ENCODE measurements at places on chromosomes 6 and 20.

GRCh38 chr20:59992526-59993084 lies 34.4 kb downstream of the CDH26 start:
- peak; percentile 67 for DNase-seq

GRCh38 chr6:150565945-150566344 lies 33.7 kb upstream of the PLEKHG1 start:
- DNase-seq = no peak

DNA sequence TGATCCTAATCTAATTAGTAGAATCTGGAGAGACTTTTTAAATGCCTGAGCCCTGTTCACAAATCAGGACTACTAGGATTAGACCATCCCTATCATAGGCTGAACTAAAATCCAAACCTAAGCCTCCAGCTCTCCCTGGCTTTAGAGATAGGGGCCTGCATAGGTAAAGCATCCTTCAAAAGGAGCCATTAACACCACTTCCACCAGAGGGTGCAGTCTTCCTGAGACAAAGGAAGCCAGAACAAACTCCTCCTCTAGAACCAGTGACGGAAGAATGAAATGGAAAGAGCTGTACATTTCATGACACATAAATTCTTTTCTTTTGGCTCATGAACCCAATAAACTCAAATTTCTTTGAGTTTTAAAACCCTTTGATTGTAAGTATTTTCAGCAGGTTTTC lies 291.2 kb upstream of the ADGRB3 start:
- DNase-seq = peak; percentile 44

DNA sequence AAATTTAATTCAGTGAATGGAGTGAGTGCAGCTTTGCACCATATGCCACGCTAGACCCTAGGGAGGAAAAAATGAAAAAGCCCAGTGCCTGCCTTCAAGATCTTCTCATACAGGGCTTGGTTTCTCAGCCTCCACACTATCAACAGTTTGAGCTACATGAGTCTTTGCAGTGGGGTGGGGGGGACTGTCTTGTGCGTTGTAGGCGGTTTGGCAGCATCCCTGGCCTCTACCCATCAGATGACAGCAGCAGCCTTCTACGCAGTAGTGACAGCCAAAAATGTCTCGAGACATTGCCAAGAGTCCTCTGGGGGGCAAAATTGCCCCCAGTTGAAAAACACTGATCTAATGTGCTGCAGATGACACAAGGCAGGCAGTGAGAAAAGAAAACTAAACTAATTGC lies 6.2 kb downstream of the CDH22 start:
- no peak for DNase-seq

- DNase-seq = no peak
Observed at GRCh38 chr6:166157930-166158617, 9.6 kb downstream of the TBXT start.

GRCh38 chr6:113488812-113489685 lies 368.1 kb upstream of the MARCKS start:
- DNase-seq = peak; percentile 21

DNA sequence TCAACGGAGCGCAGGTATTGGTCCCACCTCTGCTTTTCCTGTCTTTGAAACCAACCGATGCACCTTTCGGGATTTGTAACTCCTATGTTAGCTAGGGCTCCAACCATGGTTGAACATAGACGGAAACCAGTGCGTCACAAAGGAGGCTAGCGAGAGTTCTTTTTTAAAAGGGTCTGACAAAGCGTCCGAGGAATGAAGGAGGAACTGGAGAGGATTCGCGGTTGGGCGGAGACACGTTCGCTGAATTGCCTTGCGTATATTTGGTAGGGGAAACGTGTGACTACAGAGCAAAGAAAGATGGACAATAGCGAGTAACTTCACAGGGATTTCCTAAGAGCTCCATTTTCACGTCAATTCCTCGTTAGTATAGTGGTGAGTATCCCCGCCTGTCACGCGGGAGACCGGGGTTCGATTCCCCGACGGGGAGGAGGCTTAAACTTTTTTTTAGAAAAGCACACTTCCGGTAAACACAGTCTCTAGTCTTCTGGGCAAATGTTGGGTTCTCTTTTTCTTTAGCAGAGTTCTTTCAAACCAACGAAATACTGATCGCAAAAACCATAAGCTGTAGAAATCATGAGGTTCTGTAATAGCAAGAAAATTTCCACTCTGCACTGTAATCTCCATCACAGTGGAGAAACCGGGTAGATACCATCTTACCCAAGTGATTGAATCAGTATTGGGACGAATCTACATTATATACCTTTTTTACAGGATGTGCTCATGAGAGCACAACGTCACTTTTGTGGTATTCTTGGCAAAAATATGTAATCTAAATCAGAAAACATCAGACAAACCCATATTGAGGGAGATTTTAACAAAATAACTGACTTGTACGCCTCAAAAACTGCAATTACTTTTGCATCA lies 6.6 kb upstream of the ZNF184 start:
- peak; percentile 97 for DNase-seq

- no peak for DNase-seq
Observed at GRCh38 chr6:161835500-161836215, 561.8 kb upstream of the AGPAT4 start.

GRCh38 chr6:105189026-105189820 lies 9.4 kb upstream of the POPDC3 start:
- DNase-seq = no peak

DNA sequence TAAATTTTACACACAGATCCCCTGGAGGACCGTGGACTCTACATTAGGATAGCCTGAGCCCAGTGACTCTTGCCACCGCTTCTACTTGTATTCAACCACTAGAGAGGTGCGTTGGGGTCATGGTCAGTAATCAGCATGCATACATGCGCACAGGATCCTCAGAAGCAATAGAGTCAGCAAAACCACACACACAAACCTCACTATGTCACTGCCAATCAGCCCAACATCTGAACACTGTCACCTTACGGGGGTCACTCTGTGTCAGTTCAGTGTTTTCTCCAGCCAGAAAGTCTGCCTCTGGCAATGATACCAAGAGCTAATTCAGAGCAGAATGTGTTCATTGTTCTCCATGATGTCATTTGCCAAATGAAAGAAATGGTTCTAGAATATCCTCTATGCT lies 225.3 kb downstream of the KHDC1L start:
- DNase-seq = no peak

DNA sequence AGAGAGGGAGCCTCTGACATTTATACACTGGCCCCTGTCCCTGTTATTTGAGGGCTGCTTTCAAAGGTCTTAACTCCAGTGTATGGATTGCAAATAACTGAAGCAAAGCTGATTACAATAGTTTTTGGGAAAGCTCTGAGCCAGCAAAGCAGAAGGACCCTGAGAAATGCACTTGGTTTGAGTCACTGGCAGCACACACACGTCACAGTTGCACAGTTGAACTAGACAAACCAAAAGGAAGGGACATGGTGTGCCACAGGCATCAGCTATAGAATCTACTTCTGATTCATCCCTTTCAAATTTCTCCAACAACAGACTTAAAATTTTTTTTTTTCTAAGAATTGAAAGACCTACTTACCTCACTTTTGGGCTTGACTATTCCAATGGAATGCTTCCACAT lies 56.4 kb downstream of the SNRNP48 start:
- no peak for DNase-seq

GRCh38 chr6:138966870-138967269 lies 21.2 kb downstream of the REPS1 start:
- DNase-seq = no peak

GRCh38 chr20:43191143-43191542 lies 1.4 kb upstream of the PTPRT start:
- no peak for DNase-seq

GRCh38 chr6:32974016-32974333 lies 5.6 kb downstream of the BRD2 start:
- DNase-seq = peak; percentile 62

DNA sequence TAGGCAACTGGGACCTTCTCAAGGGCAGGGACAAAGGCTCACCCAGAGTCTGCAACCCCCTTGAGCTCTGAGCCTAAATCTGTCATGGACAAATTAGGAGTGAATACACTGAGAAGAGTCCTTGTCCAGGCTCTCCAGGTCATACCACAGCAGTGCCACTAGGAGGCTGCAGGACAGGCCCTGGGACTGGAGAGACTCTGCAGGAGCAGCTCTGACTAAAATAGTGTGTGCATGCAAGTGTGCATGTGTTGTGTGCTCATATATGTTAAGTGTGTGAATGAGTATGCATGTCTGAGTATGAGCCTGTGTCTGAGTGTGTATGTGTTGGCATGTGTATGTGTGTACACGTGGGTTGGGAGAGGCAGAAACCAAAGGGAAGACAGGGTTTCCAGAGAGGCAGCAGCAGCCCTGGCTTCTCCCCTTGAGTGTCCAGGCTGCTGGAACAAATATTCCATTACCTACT lies 27.1 kb downstream of the MRPL14 start:
- DNase-seq = peak; percentile 60

DNA sequence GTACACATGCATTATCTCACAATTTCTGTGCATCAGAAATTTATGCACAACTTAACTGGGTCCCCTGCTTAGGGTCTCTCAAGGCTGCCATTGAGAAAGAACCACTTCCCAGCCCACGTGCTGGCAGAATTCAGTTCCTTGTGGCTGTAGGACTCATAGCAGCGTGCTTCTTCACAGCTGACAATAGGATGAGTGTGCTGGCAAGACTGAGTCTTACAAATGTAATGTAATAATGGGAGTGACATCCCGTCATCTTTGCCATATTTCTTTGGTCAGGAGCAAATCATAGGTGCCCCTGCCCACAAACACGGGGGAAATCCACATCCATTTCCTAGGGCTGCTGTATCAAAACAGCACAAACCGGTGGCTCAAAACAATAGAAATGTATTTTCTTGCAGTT lies 77.4 kb downstream of the FIG4 start:
- DNase-seq = no peak

DNA sequence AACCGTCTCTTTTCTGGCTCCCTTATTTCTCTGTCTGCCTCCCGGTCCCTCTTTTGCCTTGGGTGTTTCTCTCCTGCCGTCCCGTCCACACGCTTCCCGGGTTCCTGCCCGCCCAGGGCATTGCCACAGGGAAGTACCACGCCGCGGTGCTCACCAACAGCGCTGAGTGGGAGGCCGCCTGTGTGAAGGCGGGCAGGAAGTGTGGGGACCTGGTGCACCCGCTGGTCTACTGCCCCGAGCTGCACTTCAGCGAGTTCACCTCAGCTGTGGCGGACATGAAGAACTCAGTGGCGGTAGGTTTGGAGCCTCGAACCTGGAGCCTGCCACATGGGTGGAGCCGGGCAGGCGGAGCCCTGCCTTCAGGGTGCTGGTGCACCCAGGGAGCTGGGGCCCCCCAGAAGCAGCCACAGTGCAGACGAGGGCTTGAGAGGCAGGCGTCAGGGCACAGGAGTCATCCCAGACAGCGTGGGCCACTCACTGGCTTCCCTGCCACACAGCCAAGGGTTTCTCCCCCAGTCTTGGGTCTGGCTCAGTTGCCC lies 21.3 kb downstream of the NPEPL1 start:
- DNase-seq = no peak

DNA sequence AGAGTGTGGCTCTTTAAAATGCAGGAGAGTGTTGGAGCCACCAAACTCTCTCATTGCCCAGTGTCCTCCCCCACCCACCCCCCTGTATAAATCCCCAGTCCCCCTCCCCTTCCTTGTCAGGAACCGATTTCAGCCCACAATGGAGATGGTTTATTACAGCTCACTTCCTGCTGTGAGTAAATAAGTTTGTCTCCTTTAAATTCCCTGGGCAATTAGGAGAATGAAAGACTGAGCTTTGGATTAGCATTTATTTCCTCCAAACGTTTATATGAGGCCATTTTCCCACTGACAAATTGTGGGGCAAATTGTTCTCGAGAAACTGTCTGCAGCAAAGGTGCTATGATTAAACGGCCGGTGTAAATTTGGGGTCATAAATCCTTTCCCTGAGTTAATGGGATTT lies 128.8 kb downstream of the DHX35 start:
- no peak for DNase-seq

DNA sequence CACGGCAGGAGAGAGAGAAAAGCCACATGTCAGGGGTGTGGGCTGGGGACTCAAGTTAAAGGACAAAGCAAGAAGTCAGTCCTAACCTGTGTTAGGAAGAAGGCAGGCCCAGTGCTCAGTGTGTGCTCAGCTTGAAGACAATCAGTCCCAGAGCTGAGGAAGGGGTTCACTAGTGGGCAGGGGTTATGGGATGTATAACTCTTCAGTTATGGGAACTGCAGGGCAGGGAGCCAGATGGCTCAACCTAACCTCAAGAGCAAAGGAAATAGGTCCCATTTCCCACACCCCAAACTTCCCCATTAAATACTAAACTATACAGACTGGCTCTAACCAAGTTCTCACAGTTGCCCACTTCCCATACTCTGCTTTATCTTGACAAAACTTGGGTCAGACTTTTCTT lies 7.4 kb upstream of the SSTR4 start:
- DNase-seq = peak; percentile 44

DNA sequence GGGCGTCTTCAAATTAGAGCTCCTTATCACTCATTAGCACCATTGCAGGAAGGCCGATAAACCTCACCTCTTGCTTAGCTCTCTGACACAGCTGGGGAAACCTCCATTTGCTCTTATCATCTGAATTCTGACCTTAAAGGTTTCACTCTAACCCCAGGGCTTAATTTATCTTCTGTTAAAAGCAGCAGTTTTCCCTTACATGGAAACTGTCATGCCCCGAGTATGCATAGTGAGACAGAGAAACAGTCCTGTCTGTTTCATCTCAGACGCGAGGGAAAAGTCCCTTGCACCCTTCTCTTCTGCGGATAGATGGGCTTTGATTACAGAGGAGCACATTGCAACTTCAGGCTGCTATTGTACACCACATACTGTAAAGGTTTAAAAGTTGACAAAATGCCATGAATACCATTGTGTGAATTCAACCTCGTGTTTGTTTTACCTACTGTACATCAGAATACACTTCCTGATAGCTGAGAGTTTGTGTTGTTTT lies 191.5 kb upstream of the BMP2 start:
- DNase-seq = no peak

DNA sequence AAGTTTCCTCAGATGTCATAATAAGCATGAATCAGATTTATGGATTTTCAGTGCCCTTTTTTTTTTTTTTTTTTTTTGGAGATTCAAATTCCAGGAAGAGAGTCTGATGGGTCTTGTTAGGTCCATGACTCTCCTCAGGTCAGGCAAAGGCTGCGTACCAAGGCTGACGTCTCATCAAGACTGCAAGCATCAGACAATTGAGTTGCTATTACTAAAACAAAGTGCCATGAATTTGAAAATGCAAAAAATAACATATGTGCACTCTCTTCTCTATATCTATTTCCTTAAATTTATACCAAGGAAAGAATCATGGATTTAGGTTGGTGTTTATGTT lies 134.7 kb downstream of the FAM83B start:
- DNase-seq = no peak

GRCh38 chr20:49916146-49917002 lies 1.0 kb upstream of the SPATA2 start:
- DNase-seq = no peak

DNA sequence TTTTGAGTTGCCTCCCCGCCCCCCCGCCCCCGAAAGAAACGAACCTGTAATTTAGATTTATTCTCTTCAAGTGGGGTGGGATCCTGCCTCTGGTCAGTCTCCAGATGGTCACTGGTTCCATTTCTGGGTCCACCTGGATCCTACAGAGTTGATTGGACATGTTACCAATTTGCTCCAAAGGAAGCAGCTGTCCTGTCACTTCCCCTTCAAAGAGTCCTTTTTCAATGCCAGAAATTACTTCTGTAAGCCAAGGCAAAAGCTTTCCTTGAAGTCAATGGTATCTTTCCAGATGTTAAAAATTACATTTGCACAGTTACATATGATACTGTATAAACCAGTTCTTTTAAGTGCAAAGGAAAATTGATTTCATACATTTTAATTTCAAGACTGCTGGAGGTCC lies 12.0 kb upstream of the ANKRD60 start:
- DNase-seq = no peak

- peak; percentile 27 for DNase-seq
Observed at GRCh38 chr6:142819603-142820337, 125.2 kb downstream of the HIVEP2 start.

Measured in AML-193 (cell line).